Stimulated activated CD4-positive, alpha-beta T cell treated with anti-CD3 and anti-CD28 coated beads, Interleukin-12 subunit alpha, Interleukin-12 subunit beta, amount 100 ng/mL, for 4 hours (primary cell): ENCODE measurements at places on chromosomes 13 and 19.

- no peak for DNase-seq
Observed at GRCh38 chr19:5891572-5891937, 12.0 kb downstream of the NDUFA11 start.

DNA sequence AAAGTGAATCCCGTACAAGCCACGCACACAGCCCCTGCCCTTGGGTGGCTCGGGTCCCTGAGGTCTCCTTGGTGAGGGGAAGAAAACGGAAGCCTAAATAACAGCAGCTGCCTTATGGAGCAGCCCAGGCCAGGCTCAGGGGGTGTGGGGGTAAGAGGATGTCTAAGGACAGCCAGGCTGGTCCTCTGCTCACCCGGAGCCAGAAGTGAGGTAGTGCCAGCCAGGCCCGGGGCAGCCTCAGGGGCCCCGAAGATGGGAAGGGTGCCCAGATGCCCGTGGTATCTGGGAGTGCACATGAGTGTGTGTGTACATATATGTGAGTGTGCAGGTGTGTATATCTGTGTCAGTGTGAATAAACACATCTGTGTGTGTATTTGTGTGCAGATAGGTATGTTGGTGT lies 38.4 kb upstream of the PEPD start:
- no peak for DNase-seq

- DNase-seq, result no peak
Observed at GRCh38 chr13:73248711-73249580, 190.1 kb downstream of the KLF5 start.

DNA sequence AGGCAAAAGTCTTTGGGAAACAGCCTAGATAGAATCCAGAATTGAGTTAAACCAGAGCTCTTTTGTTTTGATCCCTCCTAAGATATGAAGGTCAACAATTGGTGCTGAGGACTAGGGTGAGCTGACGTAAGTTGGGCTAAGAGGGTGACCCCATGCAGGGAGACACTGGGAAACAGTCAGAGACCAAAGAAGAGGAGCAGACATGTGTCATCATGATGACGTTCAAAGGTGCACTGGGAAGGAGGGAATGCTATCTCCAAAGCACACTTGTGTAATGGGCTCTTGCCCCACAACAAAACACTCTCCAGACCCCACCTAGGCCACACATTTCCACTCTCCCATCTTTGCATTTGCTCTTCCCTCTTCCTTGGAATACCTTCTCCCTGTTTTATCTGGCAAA lies 481.4 kb downstream of the COG6 start:
- no peak for DNase-seq

DNA sequence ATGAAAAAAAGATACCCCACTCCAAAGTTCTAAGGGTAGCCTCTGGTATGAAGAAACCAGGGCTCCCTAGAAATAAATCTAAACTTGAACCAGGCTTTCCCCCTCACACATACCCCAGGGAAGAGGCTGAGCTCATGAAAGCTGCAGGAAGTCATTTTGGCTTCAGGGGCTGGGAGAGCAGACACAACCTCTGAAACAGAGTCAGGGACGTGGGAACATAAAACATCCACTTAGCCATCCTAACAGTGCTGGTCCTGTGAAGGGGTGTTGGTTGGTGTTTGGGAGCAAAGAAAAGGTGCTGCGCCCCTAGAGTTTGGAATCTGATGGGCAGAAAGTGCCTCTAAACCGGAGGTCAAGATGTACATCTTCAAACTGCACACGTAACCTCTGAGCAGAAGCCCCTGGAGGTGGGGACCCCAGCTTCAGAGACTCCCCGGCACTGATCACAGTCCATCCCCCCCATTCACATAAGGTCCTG lies 15.8 kb downstream of the RAB3D start:
- no peak for DNase-seq

DNA sequence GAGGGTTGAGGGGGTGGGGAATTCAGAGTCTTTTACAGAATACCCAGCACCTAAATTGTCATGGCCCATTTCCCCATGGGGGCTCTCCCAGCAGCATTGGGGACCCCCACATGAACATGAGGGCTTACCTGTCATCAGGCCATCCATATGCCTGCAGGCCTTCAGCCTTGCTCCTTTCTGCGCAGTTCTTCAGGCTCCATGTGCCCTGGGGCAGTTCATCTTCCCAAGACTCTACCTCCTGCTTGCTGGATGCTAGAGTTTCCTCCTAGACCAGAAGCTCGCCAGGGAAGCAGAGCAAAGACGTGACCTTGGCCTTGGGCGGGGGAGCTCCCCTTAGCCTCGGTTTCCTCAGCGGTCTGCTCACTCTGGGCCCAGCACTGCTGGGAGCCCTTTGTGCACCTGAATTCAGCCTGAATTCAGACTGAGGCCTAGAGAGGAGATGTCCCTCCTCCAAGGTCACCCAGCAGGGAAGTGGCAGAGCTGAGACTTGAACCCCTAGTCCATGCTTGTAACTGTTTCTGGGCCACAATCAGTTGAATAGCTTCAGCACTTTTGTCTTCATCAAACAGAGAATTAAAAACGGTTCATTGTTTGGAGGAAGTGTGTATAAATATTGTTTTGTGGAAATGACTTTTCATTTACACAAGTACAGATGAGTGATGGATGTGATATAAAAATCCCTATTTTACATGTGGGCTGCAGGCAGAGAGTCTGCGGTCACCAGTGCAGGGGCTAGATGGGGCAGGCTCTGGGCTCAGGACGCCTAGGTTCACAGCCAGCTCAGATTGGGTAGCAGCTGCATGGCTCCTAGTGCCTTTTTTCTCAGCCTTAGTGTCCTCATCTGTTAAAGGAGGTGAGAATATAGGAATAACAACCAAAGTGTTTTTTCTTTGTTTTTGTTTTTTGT lies 9.5 kb downstream of the PPP5C start:
- no peak for DNase-seq

- no peak for DNase-seq
Observed at GRCh38 chr13:64314331-64314730, 2898.7 kb upstream of the PCDH20 start.

DNA sequence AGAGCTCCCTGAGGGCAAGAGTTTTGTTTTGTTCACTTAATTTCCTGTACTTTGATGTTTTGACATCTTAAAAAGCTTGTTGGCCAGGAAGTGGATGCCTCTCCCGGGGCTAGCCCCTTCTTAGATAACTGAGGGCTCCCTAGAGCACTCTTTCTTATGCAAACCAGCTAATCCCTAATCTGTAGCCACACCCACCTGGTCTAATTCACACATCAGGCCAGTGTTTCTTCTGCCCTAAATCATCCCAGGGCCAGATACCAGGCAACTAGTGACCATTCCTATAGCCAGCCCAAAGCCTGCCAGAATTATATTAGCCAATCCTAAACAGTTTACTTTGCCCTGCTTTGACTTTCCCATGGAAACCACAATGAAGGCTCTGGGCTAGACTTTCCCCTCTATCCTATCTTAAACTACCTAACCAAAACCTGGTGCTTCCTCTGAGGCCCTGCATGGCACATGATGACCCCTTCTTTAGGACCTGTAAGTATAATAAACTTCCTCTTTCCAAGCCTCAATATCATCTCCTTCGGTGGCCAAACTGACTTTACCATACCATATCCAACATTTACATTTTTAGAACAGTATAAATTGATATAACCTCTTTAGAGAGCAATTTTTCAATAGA lies 24.8 kb downstream of the WBP4 start:
- no peak for DNase-seq

- DNase-seq, result no peak
Observed at GRCh38 chr13:107296804-107297203, 728.9 kb upstream of the ARGLU1 start.

DNA sequence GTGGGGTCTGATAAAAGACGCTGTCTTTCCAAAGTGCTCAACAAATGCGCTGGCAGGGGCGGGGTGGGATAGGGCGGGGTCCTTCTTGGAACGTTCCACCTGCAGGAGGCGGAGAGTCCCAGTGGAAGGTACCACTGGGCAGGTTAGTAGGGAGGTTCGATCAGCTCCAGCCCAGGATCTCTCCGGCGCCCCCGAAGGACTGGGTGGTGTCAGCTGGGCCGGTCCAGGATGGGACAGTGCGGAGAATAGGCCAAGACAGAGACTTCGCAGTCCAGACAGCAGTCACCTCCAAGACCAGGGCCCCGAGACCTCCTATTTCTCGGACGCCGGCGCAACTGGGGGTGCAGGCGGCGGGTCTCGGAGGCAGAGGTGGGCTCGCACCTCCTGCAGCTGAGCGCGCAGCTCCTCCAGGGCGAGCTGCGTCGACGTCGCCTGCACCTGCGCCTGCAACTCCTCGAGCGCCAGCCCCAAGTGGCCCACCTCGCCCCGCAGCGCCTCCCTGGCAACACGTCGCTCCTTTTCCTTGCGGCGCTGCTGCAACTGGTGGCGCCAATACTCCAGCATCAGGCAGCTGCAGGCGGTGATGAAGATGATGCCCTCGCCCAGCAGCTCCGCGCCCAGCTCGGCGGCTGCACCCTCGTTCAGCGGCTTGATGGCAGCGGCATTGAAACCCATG lies 21.6 kb downstream of the VASP start:
- DNase-seq, result no peak

GRCh38 chr13:110137680-110138009 lies 169.3 kb downstream of the COL4A1 start:
- peak; percentile 8 for DNase-seq

GRCh38 chr19:45972947-45973540 lies 621 bp downstream of the NOVA2 start:
- no peak for DNase-seq

DNA sequence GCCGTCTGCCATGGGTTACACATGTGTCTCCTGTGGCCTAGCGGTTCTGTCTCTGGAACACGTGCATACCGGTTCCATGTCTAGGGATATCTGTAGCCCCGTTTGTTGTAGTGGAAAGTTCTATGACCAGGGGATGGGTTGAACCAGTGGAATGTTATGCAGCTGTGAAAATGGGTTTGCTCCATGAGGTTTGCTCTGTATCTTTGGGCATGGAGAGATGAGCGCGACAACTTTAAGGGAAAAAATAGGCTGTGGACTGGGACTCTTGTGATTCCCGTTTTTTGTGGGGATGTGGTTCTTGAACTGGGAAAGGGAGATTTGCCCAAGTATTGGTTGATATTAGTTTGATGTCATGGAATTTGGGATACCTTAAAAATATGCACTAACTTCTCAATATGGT lies 120.4 kb downstream of the KDM4B start:
- no peak for DNase-seq

DNA sequence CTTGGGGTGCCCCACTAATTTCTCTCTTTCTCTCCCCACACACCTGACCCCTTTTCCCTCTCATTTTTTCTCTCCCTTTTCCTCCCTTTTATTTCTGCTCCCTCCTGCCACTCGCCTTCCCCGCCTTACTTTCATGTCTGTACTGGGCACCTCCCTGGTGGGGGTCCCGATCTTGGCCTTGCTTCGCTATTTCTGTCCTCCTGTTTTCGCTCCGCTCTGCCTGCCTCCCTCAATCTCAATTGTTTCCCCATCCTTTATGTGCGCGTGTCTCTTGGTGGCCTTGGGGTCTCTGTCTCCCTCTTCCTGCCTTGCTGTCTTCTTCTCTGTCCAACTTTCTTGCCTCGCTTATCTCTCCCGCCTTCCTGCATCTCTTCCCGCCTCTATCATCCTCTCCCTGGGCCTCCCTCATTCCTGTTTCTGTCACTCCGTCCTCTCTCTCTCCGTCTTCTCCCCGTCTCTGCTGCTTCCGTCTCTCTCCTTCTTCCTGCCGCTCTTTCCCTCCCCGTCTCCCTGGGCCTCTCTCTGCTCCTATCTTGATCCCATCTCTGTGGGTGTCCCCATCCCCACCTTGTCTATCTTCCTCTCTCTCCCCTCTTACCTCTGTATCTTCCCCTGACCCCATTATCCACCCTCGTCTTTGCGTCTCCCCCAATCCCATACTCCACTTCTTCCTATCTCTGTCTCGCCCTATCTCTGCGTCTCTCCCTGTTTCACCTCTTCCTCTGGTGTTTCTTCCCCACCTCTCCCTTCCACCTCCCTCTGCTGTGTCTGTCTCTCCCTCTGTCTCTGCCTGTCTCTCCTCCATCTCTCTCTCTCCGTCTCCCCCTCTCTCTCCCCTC lies 4.0 kb downstream of the GRIN2D start:
- DNase-seq, result no peak
